ENCODE measurements at places on chromosomes 3 and 15.

- DNase-seq, result no peak
Observed at GRCh38 chr3:59499954-59500353, 450.1 kb upstream of the CFAP20DC start.

DNA sequence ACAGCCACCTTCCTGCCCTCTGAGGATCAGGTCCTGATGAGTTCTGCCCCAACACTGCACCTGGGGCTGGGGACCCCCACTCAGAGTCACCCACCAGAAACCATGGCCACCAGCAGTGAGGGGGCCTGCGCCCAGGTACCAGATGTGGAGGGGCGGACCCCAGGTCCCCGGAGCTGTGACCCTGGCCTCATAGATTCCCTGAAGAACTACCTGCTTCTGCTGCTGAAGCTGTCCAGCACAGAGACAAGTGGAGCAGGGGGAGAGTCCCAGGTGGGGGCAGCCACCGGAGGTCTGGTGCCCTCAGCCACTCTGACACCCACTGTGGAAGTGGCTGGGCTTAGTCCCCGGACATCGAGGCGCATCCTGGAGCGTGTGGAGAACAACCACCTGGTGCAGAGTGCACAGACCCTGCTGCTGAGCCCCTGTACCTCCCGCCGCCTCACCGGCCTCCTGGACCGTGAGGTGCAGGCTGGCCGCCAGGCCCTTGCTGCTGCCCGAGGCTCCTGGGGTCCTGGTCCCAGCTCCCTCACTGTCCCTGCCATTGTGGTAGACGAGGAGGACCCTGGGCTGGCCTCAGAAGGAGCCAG, 27.0 kb upstream of the SLC28A1 start:
- no peak for DNase-seq

DNA sequence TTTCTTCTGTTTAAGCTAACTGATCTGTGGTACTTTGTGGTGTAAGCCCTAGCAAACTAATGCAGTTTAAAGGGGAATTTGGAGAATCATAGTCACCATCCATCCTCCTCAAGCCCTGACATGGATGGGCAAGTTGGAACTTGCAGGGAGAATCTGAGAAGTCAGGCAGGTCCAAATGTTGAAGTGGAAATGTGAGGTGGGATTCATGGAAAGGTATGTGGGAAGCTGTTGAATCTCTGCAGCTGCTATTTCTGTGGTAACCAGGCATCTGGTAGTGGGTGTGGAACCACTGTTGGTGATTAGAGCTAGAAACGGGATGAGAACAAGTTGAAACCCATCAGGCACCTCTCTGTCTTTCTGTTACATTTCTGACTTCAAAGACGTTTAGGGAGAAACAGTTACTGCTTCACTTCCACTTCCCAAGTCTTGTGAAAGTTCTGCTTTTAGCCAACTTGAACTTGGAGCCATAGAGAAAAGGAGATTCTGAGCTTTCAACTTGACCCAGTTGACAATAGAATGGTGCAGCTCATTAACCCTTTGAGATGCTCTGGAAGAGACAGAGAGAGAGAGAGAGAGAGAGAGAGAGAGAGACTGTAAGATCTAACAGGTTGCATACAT, 38.1 kb upstream of the NMNAT3 start:
- DNase-seq, result no peak

GRCh38 chr3:65739901-65740541, 298.7 kb downstream of the MAGI1 start:
- DNase-seq, result no peak

GRCh38 chr3:124565013-124565412, 165.2 kb upstream of the UMPS start:
- DNase-seq, result peak; percentile 8

Data from stimulated activated CD8-positive, alpha-beta memory T cell treated with anti-CD3 and anti-CD28 coated beads, Interleukin-7, amount 100 ng/mL, for 1 hour (primary cell).